Renal cortical epithelial cell (primary cell): ENCODE measurements at places on chromosomes 3 and 15.

DNA sequence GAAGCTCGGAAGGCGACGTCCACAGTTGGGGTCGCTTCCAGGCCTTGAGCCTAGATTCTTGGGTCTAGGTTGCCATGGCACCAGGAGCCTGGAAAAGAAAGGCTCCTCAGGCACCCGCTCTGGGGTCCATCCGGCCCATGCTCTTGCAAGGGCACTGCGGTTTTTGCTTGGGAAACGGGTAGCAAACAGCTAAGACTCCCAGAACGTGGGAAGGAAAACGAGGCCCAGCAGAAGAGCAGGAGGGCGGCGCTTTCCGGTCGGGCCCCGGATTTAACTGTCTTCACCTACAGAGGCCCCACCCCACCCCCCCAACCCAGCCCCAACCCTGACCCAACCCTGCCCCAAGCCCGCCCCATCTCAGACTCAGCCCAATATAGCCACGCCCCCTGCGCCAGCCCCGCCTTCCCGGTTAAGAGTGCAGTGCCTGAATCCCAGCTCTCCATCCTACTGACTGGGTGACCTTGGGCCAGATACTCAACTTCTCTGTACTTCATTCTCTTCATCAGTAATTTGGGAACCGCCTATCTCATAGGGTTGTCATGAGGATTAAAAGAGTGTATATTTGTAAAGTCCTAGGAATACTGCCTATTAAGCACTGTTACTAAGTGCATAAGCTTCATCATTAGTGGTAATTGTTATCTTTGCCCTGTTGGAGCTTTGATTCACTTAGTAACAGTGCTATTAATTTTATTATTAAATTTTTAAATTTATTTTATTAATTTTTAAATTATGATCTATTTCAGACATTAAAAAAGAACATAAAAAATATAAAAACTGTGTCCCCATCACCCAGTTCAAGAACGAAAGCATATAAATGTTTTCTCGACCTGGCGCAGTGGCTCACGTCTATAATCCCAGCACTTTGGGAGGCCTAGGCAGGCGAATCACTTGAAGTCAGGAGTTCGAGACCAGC is 28.4 kb upstream of the SMAD6 start:
- DNase-seq: no peak

- DNase-seq: peak; percentile 79
Measured at GRCh38 chr3:183447206-183448001, 19.0 kb upstream of the MCF2L2 start.

DNA sequence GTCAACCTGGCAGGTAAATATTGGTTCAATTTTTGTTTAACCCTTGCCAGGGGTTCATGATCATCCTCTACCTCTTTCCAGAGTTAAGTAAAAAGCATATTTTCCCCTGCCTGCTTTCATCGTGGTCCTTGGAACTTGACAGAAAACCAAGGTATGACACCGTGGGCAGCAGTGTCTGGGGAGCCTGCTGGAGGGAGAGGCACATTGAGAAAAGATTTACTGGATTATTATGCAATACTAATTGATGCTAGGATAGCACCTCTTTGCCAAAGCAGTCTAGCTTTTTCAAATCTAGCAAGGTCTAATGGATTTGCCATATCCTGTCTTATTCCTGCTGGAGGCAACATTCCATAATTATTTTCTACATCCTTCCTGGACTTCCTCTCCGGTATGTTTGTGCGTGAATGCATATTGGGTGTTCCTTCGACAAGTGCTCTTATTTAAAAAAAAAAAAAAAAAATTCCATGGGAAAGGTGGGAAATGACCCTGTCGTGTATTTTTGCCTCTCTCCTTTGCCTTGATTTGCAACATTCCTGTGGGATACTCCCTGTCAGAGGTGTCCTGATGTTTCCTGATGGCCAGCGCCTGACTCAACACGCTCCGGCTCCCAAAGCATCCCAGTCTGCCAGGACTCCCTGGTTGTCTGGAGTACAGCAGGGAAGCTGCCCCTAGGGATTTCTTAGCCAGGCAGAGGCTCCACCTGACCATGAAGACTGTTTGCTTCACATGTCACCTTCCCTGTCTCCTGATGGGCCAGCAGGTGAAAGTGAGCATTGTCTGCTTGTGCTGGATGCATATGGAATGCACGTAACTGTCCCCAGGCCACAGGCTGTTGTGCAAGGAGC is 6.3 kb downstream of the BHLHE40 start:
- DNase-seq: peak; percentile 91

DNA sequence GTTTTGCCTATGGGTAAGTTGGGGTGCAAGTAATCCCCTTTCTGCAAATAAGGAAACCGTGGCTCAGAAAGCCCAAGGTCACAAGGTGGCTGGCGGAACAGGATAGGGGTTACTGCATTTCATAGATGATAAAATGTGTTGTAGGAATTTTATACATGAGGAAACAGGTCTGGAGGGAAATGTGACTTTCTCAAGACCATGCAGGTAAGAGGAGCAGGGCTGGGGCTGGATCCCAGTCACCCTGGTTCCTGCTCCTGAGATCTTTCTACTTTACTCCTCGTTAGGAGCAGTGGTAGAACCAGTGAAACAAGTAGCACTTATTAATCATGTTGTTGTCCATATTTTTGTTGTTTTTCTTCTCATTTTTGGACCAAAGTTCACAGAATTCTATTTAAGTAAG is 63.2 kb downstream of the SSUH2 start:
- DNase-seq: no peak

DNA sequence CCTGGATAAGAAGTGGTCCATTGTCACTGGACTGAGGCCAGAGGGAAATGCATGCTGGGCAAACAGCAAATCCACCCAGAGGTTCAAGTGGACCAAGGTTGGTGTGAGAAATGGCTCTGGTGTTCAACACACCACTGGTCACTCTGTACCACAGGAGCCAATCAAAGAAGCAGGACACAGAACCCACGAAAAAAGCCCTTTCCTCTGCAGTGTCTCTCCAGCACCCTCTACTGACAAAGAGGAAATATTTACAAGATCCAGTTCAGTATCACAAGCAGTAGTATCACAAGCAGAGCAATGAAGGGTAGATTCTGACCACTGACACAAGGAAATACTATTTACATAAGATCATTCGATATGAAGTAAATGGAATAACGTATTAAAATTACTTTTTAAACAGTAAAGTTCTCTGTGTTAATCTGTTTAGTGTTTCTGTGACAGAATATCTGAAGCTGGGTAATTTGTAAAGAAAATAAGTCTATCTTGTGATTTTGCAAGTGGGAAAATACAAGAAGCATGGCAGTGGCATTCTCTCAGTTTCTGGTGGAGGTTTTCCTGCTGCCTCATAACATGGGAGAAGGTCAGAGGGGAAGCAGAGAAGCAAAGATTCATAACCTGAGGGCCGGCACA is 390.7 kb downstream of the EFHB start:
- peak; percentile 2 for DNase-seq
